ENCODE measurements at places on chromosomes 2 and 18.

- DNase-seq: no peak
Measured at GRCh38 chr18:686339-687111, 25.9 kb downstream of the ENOSF1 start.

DNA sequence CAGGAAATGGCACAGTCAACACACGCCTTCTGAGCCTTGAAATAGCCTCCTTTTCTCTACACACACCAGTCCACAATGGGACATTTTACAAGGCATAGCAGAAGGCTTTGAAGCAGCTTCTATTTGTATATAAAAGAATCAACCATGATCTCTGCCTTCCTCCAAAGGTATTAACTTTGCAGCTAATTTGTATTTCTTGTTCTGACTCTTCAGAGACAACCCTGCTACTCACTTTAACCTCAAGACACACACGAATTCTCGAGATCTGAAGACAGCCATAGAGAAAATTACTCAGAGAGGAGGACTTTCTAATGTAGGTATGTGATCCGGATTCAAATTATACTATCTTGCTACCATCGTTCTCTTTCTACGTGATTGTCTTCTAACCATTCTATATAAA lies 104.6 kb downstream of the VIT start:
- no peak for DNase-seq

GRCh38 chr18:77622009-77622692 lies 372.5 kb downstream of the GALR1 start:
- DNase-seq: no peak

DNA sequence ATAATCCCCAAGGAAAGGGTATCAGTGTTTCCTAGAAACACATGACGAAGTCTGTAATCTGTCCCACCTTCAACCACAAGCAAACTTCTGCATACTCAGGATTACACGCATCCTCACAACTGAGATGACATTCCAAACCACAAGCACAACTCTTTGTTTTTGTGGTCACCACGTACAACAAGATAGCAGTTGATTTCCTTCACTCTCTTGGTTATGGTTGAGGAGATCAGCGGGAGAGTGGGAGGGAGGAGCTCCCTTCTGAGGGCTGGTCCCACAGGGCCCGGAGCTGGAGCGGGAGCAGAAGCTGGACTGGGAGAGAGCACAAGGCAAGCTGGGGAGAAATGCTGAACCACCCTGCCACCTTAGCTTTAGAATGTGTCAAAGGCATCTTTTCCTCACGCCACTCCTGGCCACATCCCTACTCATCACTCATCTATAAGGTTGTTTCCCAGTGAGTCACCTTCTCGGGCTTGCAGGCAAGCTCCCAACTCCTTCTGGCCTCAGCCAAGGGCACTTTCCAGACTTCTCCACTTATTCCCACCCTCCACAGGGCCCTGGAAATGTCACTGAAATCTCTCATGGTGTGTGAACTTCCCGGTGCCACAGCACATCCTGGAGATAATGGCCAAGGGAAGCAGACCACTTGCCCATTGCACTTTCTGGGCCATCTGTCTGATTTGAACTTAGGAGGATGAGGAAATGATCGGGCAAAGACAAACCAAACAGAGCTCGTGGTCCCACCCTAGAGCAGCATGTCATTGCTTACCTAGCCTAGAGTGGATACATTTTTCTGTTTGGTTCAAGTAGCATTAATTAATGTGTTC lies 98.9 kb upstream of the LGALSL start:
- peak; percentile 24 for DNase-seq

- DNase-seq: peak; percentile 73
Measured at GRCh38 chr2:219687272-219687671, 59.8 kb downstream of the SLC4A3 start.

DNA sequence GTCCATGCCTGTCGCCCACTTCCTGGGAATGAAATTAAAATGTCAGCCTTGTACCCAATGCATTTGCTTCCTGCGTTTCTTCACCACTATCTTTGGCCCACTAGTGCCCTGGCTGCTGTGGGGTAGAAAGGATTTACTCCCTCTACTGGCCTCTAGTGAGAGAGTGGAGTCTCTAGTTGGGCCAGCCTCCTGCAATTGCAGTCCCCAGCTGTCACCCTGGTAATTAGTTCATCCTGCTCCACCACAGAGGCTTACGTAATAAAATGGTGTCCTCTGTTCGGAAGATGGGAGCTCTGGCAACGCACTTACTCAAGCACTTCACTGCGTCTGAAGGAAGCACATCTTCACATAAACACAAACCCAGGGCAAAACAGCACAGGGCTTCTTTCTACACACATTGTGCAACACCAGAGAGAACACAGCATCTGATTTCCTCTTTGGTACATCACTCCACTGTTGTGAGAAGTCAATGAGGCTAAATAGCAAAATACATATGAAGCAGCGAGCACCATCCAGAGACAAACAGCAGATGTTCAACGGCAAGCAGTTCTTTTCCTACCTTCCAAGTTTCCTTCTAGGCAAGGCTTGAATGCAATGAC lies 274.6 kb downstream of the LRATD1 start:
- no peak for DNase-seq

GRCh38 chr2:42909966-42910365 lies 117.6 kb upstream of the HAAO start:
- no peak for DNase-seq

GRCh38 chr2:234796045-234796591 lies 155.7 kb upstream of the SH3BP4 start:
- no peak for DNase-seq

DNA sequence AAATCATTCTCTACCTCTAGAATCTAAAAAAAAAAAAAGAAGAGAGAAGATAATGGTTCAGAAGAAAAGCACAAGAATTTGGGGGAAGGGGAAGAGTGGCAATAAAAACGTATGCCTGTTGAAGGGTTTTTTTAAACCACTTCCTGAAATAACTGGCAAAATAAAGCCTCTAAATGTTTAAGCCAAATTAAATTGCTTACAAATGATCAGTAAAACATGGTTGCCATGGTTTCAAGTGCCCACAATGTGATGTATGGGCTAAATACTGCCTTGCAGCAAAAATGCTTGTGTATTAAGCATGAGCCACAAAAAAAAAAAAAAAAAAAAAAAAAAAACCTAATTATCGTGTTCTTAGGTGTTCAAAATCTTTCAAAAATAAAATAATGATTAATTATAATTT lies 60.8 kb downstream of the RBM43 start:
- DNase-seq: no peak

DNA sequence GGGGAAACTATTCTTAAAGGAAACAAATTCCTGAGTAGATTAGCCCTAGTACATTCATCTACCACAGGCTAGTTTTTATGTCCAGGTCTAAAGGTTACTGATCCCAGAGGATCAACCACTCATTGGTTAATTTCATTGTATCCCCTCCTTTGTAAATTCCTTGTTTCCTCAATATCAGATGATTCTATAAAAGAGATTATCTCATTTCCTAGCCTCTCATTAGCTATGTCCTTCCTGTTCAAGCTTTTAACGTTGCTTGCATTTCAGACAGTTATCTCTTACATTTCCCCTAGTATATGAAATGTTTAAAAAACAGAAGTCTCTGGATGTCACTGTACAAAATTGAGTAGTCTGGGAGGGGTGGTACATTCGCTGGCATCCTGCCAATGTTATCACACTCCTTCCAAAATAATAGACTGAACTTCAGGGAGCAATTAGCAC lies 24.2 kb upstream of the ARMC9 start:
- DNase-seq: no peak

DNA sequence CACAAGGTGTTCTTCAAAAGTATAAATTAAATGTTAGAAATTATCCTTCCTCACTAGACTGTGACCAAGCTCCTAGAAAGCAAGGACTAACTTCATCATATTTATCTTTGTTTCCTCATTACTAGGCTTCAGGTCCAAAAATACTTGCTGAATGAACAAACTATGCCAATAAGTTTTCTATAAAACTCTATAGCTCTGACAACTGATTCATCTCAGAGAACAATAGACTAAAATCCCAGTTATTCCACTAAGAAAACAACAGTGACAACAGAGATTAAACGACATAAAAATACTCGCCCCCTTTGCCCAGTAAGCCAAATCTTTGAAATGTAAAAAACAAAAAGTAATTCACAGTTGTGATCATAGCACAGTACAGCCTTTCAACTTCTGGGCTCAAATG lies 13.6 kb downstream of the TLK1 start:
- no peak for DNase-seq

DNA sequence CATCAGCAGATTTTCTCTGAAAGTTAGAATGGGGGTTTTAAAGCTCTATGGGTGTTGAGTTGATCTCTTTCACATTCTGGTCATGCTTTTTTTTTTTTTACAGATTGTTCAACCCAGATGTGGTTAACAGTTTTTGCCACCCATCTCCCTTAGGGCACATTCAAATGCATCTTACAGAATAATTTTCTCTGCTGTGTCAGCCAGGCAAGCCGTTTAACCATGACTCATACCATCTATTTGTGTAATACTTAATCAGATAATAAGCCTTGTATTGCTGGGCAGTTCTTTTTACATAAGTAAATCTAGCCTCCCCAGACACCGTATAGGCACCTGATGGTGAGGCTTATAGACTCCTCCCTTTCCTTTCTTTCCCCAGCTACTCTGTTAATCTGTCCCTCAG lies 62.0 kb downstream of the TGIF1 start:
- peak; percentile 49 for DNase-seq

DNA sequence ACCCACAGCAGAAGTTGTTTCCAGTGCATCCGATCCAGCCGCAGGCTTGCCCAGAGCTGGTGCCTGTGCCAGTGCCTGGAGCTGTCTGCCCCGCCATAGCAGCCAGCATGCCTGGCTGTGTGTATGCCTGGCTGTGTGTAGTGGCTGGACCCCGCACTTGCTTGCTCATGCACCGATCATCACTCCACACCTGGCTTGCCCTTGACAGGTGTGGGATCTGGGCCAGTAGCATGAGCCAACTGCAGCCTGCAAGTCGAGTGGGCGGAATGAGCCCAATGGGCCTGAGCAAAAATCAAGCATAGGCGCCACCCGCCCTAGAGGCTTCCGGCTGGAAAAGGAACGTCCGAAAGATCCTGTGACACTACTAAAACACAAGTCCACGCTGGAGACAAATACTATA lies 74.5 kb downstream of the EPB41L3 start:
- DNase-seq: no peak

DNA sequence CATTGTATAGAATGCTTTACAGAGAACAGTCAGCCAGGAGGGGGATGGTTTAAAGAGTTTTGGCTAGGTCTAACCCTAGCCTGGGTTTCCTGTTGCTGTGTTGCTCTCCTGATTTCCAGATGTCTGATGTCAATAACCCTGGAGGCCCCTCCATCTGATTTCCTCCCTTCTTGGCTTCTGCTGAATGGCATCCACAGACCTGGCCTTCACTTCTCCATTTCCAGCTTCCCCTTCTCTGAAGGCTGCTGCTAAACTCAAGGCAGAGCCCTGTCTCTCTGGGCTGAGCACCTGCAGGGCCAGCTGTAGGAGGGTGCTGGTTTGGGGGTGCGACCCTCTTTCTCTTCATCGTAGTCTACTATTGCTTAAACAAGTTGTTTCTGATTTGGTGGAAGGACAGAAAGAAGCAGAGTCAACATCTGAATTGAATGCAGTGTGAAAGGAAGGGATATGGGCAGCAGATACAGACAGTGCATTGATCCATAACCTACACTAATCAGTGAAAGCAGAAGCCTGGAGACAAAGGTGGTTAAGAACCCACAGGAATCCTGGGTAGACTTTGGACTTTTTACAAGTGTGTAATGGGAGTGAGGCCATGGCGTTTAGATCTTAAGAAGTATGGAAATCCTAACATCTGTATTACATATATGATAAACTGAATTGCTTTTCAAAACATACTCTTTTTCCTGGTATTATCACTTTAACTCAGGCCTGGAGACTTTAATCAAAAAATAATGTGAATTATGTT lies 153.6 kb downstream of the HRH4 start:
- DNase-seq: no peak

DNA sequence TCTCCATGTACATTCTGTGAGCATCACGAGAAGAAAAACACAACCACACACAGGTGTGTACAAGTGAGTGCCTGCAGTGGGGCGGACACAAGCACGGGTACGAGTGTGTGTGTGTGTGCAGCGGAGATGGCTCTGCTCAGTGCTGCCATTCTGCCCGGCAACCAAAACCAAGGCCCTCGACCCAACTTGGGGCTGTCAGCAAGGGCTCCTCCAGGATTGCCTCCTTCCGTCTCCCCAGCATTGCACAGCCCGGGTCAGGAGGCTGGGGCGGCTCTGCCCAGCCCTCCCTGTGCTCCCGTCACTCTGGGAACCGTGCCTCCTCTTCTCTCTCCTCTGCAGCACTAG lies 66.5 kb downstream of the PXDN start:
- DNase-seq: no peak

DNA sequence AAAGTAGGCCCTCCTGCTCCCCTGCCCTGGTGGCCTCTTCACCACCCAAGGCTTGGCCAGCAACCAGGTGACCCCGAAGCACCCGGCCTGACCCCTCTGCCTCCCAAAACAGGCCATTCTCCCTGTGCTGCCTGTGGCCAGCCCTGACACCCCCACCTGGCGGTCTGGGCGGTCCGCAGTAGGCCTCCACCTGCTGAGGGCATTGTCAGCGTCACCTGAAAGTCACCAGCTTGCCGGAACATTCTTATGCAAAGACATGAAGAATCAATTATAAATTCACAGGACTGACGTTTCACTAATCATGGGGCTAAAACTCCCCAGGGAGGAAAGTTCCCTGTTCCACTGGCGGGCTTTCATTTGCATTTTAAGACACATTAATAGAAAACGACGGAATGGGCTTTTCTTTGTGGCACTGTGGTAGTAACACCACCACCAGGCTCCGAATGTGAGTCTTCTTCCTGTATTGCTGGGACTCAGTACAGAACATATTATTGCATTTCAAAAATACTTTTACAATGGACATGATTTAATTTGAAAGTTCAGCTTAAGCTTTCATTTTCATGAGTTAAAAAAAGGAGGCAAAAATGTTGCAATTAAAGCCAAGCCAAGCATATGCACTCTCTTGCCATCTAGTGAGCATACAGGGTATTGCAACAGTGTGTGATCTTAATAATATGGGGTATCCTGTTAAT lies 57.4 kb downstream of the ADI1 start:
- DNase-seq: no peak

DNA sequence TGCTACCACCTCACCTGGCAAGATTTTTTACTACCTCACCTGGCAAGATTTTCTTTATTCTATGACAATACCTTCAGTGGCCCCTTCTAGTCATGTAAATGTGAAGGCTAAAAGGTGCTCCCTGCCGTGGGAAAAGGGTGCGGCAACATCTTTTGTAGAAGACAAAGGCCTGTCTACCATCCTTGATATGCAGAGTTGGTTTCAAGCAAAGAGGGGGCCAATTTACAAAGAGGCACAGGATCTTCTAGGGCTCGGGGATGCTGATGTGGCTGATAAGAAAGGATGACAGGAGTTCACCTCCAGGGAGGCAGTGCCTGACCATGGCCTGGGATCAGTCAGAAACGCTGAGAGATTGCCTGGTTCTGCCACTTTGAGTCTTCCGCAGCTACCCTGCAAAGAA lies 165.4 kb upstream of the SLC1A4 start:
- DNase-seq: no peak

DNA sequence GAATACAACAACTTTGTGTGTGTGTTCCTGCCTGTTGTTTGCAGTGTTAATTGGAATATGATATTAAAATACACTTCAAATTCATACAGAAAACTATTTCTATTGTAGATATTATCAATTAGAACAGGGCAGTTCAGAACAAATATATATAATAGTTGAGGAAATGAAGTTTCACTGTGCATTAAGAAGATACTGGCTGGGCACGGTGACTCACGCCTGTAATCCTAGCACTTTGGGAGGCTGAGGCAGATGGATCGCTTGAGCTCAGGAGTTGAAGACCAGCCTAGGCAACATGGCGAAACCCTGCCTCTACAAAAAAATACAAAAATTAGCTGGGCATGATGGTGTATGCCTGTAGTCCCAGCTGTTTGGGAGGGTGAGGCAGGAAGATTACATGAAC lies 79.3 kb downstream of the ASAP2 start:
- DNase-seq: no peak
